Naive thymus-derived CD4-positive, alpha-beta T cell (primary cell): ENCODE measurements at places on chromosomes 12 and 14.

- H3K4me3 ChIP-seq, result no peak overlapping the region
- no peak overlapping the region for H3K27ac ChIP-seq
- H3K36me3 ChIP-seq, result no peaks in the 10 kb centered on the region
- no peaks in the 10 kb centered on the region for H3K27me3 ChIP-seq
- H3K4me1 ChIP-seq, result no peaks in the 10 kb centered on the region
Measured at GRCh38 chr14:59695198-59695597, 118.6 kb upstream of the CCDC175 start.

DNA sequence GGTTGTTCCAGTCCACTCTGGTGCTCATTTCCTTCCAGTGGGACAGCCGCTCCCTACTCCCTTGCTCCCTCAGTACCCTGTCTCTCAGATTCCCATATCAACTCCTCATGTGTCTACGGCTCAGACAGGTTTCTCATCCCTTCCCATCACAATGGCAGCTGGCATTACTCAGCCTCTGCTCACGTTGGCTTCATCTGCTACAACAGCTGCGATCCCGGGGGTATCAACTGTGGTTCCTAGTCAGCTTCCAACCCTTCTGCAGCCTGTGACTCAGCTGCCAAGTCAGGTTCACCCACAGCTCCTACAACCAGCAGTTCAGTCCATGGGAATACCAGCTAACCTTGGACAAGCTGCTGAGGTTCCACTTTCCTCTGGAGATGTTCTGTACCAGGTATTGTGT is 69.9 kb downstream of the RAD52 start:
- no peaks in the 10 kb centered on the region for H3K4me1 ChIP-seq
- H3K4me3 ChIP-seq, result no peak overlapping the region
- H3K36me3 ChIP-seq, result peaks cover 74% of the 10 kb centered on the region

GRCh38 chr12:42156232-42156631 is 11.6 kb upstream of the GXYLT1 start:
- no peak overlapping the region for H3K27ac ChIP-seq
- H3K36me3 ChIP-seq, result peaks cover 3% of the 10 kb centered on the region
- H3K27me3 ChIP-seq, result no peaks in the 10 kb centered on the region
- H3K4me3 ChIP-seq, result no peak overlapping the region
- no peak for DNase-seq

DNA sequence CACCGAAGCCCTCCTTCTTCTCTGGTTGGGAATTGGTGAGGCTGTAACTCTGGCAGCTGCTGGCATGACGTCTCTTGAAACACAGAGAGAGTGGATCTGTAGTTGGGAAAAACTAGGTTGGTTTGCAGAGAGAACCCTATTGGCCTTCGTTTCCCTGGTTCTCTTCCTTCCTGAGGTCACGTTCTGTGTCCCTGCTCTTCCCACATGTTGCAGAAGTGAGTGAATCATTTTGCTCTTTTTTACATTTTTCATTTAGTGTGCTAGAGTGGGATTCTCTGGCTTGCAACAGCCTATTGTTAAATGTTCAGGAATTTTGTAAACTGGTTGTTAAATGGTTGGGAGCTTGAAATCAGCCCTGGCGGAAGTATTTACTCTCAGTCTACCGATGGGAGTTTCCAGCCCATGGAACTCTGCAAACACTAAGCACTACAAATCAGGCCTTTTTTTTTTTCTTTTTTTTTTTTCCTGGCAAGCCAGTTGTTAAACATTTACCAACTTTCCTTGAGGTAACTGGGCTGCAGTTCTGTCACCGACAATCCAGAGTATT is 26.8 kb upstream of the CKAP4 start:
- H3K27ac ChIP-seq, result no peak overlapping the region
- no peaks in the 10 kb centered on the region for H3K4me1 ChIP-seq
- DNase-seq, result no peak
- no peaks in the 10 kb centered on the region for H3K36me3 ChIP-seq
- H3K4me3 ChIP-seq, result no peak overlapping the region

DNA sequence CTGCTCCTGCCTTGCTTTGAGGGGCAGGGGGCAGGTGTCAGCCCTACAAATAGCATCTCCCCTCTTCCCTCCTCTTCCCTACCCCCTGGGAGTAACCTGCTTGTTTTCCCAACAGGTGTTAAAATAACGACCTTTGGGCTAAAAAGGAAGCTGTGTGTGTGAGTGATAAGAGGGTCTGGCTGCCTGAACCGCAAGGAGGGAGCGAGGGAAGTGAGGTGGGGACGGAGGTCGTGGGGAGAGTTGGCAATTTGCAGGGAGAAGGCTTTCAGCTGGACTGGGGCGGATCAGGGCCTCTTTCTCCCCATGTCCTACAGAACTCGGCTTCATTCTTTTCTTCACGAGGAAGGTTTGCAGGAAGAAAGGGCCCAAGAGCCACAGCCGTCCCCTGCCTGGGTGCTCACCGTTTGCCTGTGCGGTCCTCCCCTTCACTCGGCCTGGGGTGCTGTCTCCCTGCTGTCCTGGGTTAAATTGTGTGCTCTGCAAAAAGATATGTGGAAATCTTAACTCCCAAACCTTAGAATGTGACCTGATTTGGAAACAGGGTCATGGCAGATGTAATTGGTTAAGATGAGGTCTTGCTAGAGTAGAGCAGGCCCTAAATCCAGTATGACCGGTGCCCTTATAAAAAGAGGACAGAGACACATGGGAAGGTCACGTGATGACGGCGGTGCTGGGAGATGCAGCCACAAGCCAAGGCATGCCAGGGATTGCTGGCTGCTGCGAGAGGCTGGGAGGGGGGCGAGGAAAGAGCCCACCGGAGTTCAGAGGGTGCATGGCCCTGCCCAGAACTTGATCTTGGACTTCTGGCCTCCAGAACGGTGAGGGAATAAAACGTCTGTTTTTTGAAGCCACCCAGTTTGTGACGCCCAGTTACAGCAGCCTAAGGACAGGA is 38.7 kb upstream of the NCOR2 start:
- H3K27ac ChIP-seq, result no peak overlapping the region
- H3K4me1 ChIP-seq, result peaks cover 31% of the 10 kb centered on the region
- H3K4me3 ChIP-seq, result no peak overlapping the region
- no peaks in the 10 kb centered on the region for H3K27me3 ChIP-seq
- DNase-seq, result no peak

GRCh38 chr14:33369972-33370371 is 431.3 kb downstream of the NPAS3 start:
- no peak overlapping the region for H3K4me3 ChIP-seq
- no peak overlapping the region for H3K27ac ChIP-seq
- no peaks in the 10 kb centered on the region for H3K4me1 ChIP-seq
- no peaks in the 10 kb centered on the region for H3K36me3 ChIP-seq

- no peaks in the 10 kb centered on the region for H3K36me3 ChIP-seq
- no peak overlapping the region for H3K4me3 ChIP-seq
- H3K27ac ChIP-seq, result no peak overlapping the region
- no peaks in the 10 kb centered on the region for H3K27me3 ChIP-seq
Measured at GRCh38 chr12:19694627-19695026, 255.3 kb downstream of the AEBP2 start.

- no peaks in the 10 kb centered on the region for H3K27me3 ChIP-seq
- no peak overlapping the region for H3K27ac ChIP-seq
- H3K4me1 ChIP-seq, result no peaks in the 10 kb centered on the region
- no peaks in the 10 kb centered on the region for H3K36me3 ChIP-seq
Measured at GRCh38 chr12:4564818-4565217, 2.8 kb downstream of the DYRK4 start.

DNA sequence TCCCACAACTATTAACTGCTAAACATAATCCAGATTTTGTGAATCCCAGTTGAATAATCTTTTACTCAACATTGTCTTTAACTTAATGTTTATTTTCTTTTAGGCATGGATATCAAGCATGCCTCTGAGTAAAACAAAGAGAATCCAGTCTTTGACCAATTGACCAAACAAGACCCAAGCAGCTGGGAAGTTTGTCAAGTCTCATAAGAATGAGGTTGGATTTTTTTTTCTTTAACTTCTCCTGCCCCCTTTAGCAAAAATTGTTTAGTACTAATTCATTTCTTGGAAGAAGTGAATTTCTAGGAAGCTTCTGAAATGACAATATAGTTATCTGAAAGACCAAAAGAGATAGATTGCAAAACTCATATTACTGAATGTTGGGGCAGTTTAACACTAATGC is 89.9 kb downstream of the OTOGL start:
- no peak for DNase-seq
- no peaks in the 10 kb centered on the region for H3K36me3 ChIP-seq
- H3K4me3 ChIP-seq, result no peak overlapping the region
- no peaks in the 10 kb centered on the region for H3K27me3 ChIP-seq
- no peaks in the 10 kb centered on the region for H3K4me1 ChIP-seq
- no peak overlapping the region for H3K27ac ChIP-seq

DNA sequence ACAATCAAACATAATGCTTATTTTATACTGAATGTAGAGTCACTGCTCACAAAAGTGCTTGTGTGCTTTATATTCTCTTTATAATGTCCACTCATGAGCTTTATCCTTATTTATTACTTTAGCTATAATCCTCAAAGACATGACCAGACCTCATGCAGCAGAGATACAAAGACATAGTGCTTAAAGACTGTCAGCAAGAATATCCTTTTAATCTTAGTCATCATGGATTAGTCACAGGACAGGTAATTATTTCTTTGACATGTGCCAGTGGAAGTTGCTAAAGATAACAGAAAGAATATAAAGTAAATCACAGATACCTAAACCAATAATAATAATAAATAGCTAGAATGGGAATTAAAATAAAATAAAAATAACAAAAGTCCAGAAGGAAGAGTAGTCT is 707.5 kb downstream of the BCL11B start:
- no peak for DNase-seq
- H3K36me3 ChIP-seq, result no peaks in the 10 kb centered on the region
- H3K4me1 ChIP-seq, result no peaks in the 10 kb centered on the region
- H3K27me3 ChIP-seq, result no peaks in the 10 kb centered on the region

DNA sequence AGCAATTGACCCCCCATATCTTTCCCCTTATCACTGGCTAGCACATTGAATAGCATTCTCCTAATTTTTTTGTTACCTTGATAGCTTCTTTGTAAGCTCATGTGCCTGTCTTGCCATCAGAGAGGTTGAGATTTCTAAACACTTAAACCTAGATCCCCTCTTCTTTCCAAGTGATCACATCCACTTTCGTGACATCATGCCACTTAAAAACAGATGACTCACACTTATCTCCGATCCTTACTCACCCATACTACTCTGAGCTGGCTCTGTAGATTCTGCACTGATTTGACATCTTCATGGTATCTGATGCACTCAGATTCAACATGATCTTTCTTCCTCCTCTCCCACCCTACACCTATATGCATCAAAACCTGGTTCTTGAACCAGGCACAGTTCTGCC is 10.5 kb downstream of the GPR137C start:
- H3K27me3 ChIP-seq, result no peaks in the 10 kb centered on the region
- no peak overlapping the region for H3K27ac ChIP-seq
- no peaks in the 10 kb centered on the region for H3K36me3 ChIP-seq
- DNase-seq, result no peak
- no peak overlapping the region for H3K4me3 ChIP-seq

DNA sequence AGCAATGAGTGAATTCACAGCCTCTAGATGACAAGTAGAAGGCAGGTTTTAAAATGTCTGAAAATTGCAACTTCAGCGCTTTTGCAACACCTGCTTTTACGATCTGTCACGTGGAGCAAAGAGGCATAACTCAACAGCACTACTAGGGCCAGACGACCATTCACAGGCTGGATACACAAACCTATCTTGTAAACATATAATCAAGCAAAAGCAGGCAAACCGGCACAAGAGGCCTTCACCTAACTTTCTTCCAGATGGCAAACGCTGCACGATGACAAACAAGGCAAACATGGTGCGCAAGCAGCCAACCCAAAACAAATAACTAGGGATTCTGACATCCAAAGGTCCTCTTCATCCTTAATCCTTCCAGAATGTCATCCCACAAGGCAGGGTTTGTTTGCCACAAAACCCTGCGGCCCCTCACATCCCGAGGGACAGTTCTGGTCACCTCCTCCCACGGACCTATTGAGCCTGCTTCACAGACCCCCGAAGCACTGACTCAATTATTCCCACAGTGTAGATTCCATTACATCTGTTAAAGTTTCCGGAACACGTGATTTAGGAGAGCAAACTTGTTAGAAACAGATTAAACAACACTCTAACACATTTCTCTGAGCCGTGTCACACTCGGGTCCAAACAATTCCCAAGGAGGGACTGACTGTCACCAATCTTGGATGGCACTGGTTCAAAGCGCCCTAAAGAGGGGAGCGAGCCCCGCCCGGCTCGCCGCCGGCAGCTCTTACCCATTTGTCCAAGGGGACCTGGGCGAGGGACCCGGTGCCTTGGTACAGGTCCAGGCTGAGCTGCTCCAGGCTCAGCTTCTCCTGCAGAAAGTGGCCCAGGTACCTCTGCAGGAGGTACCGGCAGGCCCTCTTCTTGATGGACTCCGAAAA is 823 bp downstream of the ATG2B start:
- H3K27me3 ChIP-seq, result no peaks in the 10 kb centered on the region
- peak; percentile 69 for DNase-seq
- H3K27ac ChIP-seq, result peak overlapping the region; percentile 90
- peaks cover 19% of the 10 kb centered on the region for H3K4me1 ChIP-seq
- no peaks in the 10 kb centered on the region for H3K36me3 ChIP-seq

DNA sequence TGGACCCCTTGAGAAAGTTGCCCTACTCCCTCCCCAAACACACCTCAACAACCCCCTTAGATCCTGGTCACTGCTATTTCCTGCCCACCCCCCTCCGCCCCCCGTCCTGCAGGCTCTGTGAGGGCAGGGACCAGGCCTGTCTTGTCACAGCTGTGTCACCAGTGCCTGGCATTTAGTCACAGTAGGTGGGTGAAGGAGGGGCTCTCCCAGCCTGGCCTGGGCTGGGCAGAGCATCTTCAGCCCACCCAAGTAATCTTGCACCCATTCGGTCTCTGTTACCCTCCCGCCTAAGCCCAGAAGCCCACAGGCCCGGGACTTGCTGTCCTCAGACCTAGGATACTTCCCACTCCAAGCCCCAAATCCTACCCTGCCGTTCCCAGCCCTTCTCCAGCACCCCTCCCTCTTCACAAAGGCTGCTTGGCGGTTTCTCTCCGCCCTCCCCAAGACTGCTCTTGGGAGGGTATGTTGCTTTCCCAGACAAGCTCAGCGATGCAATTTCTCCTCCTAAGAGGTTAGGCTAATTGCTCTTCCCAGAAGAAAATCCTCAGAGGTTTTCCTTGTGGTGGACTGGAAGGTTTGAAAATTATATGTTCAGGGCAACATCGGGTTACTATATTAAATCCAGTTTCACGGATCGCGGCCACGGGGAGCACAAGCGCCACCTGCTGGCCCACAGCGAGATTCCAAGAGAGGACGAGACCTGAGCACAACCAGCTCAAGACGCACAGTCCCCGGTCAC is 50.8 kb upstream of the ZFP36L1 start:
- H3K36me3 ChIP-seq, result no peaks in the 10 kb centered on the region
- H3K4me3 ChIP-seq, result no peak overlapping the region
- H3K4me1 ChIP-seq, result peaks cover 7% of the 10 kb centered on the region
- H3K27me3 ChIP-seq, result no peaks in the 10 kb centered on the region
- peak; percentile 58 for DNase-seq
- H3K27ac ChIP-seq, result no peak overlapping the region

GRCh38 chr14:72535485-72535884 is 358.4 kb downstream of the DPF3 start:
- H3K4me1 ChIP-seq, result peaks cover 43% of the 10 kb centered on the region
- DNase-seq, result peak; percentile 45
- H3K4me3 ChIP-seq, result no peak overlapping the region
- H3K27ac ChIP-seq, result no peak overlapping the region
- H3K27me3 ChIP-seq, result no peaks in the 10 kb centered on the region

DNA sequence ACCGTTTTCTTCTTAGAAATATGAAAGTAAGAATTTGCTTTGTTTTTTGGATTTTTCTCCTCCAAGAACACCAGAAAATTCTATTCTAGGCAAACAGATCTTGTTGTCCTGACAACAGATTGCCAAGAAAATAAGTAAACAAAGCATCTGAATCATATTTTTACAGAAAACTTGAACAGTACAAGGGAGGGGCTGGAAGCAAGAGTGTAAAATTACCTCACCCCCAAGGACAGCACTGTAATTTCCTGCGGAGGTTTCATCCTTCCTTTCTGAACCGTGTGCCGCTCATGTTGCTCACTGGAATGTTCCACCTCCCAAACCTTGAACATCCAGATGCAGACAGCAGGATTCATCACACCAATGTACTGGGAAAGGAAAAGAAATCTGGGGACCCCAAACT is 5.4 kb upstream of the CAMKK2 start:
- H3K27me3 ChIP-seq, result no peaks in the 10 kb centered on the region
- no peak overlapping the region for H3K4me3 ChIP-seq
- H3K4me1 ChIP-seq, result peaks cover 7% of the 10 kb centered on the region
